ENCODE measurements at places on chromosomes 4 and X.

DNA sequence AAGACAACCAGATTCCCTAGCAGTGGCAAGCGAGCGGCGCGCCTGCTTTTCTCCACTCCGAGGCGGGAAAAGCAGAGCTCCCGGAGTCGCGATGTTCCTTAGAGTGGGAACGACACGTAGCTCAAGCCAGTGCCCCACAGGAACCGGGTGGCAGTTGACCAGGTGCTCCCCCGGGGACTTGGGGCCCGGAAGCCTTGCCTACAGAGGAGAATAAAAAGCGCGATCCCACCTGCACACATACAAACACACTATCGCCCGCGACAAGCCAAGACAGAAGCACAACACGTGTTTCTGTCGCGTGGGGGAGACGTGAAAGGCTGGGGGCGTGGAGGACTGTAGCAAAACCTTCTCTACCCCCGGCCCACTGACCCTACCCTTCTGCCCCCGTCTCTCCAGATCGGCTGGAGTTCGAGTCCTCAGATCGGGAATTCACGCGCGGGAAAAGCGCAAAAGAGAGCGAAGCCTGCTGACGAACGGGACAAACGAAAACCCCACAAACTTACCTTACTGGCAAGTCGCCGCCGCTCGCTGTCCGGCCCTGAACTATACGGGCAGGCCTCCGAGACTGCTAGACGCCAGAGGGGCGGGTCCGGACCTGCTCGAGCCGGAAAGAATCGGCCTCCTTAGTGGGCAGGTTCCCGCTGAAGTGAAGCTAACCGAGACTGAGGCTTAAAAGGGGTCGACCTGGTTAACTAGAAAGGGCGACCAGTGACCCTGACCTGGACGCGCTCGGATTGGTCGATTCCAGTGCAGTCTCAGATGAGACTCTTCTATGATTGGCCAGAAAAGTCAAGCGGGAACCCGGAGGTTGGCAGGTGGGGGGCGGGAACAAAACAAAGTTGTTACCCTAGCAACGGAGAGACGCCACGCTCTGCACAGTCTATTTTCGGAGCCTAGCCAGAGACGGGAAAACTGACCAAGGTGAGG, at the start of the genes DNAAF6 and NUP62CL:
Gene DNAAF6 (plus strand): TSS at position 842 of the 927 bp plus-strand sequence. CDS start 6,265 bp downstream, outside the sequence.
Gene NUP62CL (minus strand): TSS at position 664 of the 927 bp plus-strand sequence. CDS start 31,287 bp downstream, outside the sequence.
- DNase-seq, result no peak

GRCh38 chr4:76767983-76768382, 130.0 kb downstream of the SOWAHB start:
- DNase-seq, result no peak

DNA sequence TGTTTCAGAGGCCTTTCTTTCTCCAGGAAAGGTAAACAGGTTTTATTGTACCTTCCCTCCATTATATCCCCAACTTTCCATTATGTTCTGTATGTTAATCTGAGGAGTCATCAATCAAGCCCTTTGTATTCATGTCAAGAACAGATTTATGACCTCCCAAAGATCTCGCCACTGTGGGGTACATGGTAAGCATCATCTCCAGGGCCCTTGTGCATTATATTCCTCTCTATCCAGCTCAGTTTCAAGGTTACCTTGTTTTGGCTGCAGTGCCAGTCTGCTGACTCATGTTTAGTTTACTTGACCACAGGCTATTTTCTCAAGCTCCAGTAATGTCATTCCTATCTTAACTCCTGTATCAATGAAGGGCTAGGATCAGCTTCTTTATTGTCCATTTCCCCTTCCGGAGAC, 125.1 kb upstream of the FRMPD4 start:
- DNase-seq, result no peak

- no peak for DNase-seq
Observed at GRCh38 chrX:17299206-17299605, 75.8 kb upstream of the NHS start.

DNA sequence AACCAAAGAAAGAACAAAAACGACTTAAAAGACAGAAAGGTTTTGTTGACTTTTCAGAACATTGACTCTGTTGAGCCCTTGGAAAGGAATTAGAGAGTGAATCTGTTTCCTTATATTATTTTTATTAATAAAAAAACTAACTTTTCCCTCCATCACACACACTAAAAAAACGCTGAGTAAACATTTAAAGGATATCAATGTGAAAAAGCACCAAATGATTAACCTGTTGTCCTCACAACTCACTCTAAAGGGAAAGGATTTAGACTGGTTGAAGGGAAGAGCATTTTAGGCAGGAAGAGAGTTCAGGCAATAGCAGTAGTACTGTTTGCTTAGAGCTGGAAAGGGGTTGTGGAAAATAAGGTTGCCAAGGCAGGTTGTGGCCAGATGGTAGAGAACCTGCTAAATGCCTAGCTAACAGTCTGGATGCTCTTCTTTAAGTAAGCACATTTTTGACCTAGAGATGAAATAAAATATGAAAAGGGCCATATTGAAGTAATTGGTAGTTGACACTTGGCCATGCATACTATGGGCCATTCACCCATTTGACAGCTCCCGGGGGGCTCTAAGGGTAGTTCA, 98.0 kb upstream of the NDP start:
- no peak for DNase-seq

DNA sequence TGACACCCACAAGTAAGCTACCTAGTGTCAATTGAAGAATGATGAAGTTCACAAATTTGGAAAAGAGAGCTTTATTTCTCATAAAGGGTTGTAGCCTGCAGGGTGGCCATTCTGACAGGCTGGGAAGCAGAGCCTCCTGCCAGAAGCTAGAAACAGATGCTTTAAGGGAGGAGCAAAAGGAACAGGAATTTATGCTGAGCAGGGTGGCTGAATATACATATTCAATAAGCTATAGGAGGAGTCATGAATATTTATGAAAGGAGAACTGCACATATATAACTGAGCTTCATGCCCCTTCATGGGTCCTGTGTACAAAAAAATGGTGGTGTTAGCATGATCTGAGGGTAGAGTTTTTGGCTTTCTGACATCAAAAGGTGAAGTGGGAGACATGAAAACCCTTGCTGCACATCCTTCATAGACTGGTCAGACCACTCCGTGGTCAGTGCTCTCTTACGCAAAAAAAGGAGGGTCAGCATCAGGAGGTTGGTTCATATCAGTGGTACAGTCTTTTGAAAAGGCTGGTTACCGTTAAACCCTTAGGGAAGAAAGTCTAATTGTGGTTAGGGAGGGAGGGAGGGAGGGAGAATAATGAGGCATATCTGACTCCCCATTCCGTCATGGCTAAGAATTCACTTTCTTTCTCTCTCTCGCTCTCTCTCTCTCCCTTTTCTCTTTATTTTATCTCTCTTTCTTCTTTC, 121.4 kb downstream of the LUZP4 start:
- DNase-seq, result no peak

GRCh38 chrX:13747836-13748235, 13.3 kb downstream of the OFD1 start:
- no peak for DNase-seq

- DNase-seq, result no peak
Observed at GRCh38 chrX:31993637-31994036, 921.8 kb upstream of the FTHL17 start.

- DNase-seq, result no peak
Observed at GRCh38 chr4:173917255-173917960, 366.1 kb downstream of the FBXO8 start.

DNA sequence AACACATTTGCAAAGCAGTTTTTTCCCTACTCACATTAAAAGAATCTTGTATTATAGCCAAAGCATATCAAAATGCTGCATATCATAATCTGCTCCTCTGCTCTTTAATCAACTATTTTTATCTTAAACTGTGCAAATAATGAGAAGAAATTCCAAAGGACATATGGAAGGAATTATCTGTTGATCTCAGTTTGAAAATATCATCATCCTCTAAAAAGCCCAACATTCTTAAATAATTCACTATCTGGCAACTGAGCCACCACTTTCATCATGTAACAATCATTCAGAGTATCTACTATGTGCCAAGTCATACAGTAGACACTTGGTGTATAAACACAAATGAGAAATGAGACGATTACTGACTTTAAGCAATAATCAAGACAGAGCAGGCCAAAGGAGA, 63.0 kb downstream of the PRSS12 start:
- no peak for DNase-seq

DNA sequence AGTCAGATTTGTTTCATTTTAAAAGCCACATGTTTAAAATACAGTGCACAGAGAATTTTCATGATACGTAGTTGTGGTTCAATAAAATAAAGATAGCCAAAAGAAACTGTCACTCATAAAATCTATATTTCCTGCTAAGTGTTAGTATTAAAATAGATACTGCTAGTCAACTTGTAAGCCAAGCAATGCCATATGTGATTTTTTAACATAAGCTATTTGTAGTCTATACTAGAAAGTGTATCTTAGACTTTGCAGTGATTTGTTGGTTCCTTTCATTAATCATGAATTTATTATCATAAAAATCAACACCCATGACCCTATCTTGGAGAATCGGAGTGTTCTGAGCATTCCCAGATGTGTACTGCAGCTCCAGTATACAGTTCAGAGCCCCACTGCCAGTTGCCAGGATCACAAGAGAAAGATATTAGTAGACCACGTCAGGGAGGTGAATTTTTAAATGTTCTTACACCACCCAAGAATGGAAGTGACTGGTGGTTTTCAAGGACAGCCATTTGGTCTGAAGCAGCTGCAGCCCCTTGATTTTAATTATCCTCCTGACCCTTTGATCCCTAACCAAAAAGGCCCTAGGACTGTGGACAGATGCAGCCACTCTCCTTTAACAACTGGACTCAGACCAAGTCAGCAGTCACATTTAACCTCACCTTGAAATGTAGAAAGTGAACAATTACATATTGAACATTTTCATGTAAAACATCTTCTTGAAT, 163.1 kb downstream of the PALLD start:
- DNase-seq, result no peak

DNA sequence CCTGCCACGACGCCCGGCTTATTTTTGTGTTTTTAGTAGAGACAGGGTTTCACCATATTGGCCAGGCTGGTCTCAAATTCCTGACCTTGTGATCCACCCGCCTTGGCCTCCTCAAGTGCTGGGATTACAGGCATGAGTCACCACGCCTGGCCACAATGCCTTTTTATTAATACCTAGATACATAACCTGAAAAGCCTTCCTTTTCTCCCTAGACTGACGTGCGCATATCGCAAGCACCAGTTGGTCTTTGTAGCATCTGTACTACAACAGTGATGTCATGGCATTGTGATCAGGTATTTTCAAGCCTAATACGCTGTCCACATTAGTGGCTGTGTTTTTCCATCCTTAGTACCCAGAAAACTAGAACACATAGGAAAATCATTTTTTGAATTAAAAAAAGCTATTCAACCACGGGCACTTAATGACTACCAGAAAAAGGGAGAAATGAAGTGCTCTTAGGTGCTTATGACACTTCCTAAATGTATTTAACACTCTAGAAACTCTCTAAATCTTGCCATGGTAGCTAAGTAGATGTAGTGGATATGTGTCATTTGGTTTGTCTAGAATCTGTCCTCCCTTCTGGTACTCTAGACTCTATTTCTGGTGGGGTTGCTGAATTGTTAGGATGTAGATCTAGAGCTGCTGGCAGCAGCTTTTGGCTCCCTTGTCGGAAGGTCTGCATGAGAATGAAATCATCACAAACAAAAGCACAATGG, 707.8 kb downstream of the STIM2 start:
- no peak for DNase-seq

- DNase-seq, result no peak
Observed at GRCh38 chr4:131613824-131614216, 1535.3 kb upstream of the PCDH10 start.

DNA sequence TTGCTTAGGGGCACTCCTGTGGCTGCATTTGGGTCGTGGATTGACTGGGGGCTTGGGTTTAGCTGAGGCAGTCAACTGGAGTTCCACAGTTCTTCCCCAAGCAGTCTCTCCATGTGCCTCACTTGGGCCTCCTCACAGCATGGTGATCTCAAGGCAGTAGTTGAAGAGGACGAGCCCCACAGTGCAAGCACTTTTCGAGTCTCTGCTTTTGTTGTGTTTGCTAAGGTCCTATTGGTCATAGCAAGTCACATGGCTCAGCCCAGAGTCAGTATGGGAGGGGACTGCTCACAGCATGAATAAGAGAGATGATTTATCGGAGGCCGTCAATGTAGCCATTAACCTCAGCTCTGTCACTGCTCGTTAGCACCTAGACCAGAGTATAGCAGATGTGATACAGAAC, 29.7 kb downstream of the BMX start:
- DNase-seq, result no peak

- no peak for DNase-seq
Observed at GRCh38 chr4:1843852-1844251, 12.1 kb downstream of the LETM1 start.

GRCh38 chr4:83922402-83922801, 386.5 kb downstream of the GPAT3 start:
- no peak for DNase-seq

DNA sequence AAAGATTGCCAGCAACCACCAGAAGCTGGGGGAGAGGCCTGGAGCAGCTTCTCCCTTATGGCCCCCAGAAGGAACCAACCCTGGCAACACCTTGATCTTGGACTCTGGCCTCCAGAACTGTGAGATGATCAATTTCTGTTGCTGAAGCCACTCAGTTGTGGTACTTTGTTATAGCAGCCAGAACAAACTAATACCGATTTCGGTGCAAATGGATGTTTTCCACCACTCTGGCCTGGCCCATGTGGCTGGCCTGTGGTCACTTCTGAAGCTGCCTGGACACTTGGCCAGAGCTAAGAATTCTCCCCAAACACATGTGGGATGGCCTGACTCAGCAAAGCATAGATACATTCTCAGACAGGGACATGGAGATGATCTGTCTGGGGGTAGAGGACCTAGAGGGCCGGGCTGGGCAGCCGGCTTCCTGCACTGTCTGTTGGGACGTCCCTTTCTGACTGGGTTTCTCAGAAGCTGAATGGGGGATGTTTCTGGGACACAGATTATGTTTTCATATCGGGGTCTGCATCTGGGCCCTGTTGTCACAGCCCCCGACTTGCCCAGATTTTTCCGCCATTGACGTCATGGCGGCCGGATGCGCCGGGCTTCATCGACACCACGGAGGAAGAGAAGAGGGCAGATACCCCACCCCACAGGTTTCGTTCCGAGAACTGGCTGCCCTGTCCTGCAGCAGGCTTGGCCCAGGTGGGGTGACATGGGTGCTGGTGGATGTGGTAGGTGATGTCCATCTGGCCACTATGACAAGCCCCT, 4.1 kb downstream of the FOXP3 start:
- no peak for DNase-seq

GRCh38 chr4:141246243-141246642, 25.5 kb downstream of the ZNF330 start:
- DNase-seq, result no peak

- no peak for DNase-seq
Observed at GRCh38 chr4:23929248-23929647, 39.4 kb upstream of the PPARGC1A start.

GRCh38 chr4:4554234-4554633, 12.4 kb upstream of the STX18 start:
- DNase-seq, result no peak

GRCh38 chrX:9476810-9477575, 12.1 kb downstream of the TBL1X start:
- DNase-seq, result no peak

Data from vagina (tissue), 2 donors.